Progenitor cell of endocrine pancreas (in vitro differentiated cells): ENCODE measurements at places on chromosomes 2 and 18.

DNA sequence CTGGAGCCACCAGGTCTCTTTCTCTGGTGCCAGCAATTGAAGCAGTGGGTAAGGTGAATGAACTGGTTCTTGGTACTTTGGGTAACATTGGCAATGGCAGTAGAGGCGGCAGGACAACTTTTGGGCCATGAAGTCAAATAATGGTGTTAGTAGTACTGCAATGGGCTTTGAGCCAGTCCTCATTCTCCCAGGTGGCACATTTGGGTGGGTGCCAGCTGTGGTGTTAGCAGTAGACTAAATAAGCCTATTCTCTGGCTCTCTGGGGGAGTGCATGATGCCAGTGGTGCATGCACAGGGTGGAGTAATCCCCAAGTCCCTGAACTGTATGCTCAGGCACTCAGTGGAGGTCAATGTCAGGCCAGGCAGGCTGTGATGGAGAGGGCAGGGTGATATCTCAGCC is 120.2 kb upstream of the LRRTM4 start:
- no peaks in the 10 kb centered on the region for H3K27me3 ChIP-seq
- no peak for DNase-seq
- H3K4me3 ChIP-seq = no peak overlapping the region
- no peaks in the 10 kb centered on the region for H3K36me3 ChIP-seq
- no peak overlapping the region for H3K27ac ChIP-seq

DNA sequence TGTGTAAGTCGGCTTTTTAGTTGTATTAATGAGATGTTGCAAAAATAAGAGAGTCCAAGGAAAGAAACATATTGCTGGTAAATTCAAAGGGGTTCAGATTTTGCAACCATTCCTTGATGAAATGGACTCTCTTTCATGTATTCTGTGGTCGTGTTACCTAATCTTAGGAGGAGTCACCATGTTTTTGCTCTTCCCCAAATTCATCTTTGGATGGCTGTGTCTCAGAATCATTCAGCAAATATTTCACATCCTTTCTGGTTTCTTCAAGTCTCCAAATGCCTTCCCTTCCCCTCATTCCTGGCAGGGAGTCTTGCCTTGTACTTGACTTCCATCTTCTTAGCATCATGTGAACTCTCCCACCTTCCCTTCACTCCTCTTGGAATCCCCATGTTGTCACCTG is 66.1 kb downstream of the PTPRM start:
- no peak overlapping the region for H3K4me3 ChIP-seq
- H3K36me3 ChIP-seq = no peaks in the 10 kb centered on the region
- H3K4me1 ChIP-seq = peaks cover 7% of the 10 kb centered on the region
- no peaks in the 10 kb centered on the region for H3K27me3 ChIP-seq
- H3K27ac ChIP-seq = no peak overlapping the region
- no peak for DNase-seq

GRCh38 chr2:64700133-64700809 is 46.6 kb upstream of the SERTAD2 start:
- H3K27ac ChIP-seq = no peak overlapping the region
- no peaks in the 10 kb centered on the region for H3K27me3 ChIP-seq
- DNase-seq = no peak
- peaks cover 20% of the 10 kb centered on the region for H3K4me1 ChIP-seq
- H3K36me3 ChIP-seq = no peaks in the 10 kb centered on the region

GRCh38 chr2:58070765-58071164 is 24.2 kb downstream of the VRK2 start:
- H3K4me1 ChIP-seq = no peaks in the 10 kb centered on the region
- no peaks in the 10 kb centered on the region for H3K27me3 ChIP-seq
- H3K36me3 ChIP-seq = peaks cover 12% of the 10 kb centered on the region
- H3K27ac ChIP-seq = no peak overlapping the region
- no peak for DNase-seq
- no peak overlapping the region for H3K4me3 ChIP-seq

- H3K4me3 ChIP-seq = no peak overlapping the region
- H3K27ac ChIP-seq = no peak overlapping the region
- peaks cover 30% of the 10 kb centered on the region for H3K4me1 ChIP-seq
- DNase-seq = no peak
- H3K27me3 ChIP-seq = no peaks in the 10 kb centered on the region
- no peaks in the 10 kb centered on the region for H3K36me3 ChIP-seq
Measured at GRCh38 chr2:69646714-69647113, 3.2 kb upstream of the AAK1 start.

DNA sequence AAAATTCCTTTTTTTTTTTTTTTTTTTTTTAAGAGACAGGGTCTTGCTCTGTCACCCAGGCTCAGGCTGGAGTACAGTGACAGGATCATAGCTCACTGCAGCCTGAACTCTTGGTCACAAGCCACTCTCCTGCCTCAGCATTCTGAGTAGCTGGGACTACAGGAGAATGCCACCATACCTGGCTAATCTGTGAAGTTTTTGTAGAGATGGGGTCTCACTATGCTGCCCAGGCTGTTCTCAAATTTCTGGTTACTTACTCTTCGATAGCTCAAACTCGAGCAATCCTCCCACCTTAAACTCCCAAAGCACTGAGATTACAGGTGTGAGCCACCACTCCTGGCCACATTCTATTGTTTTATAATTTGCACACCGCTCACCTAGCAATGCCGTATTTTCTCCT is 27.0 kb downstream of the RNF149 start:
- no peaks in the 10 kb centered on the region for H3K4me1 ChIP-seq
- peaks cover 28% of the 10 kb centered on the region for H3K36me3 ChIP-seq
- no peak overlapping the region for H3K4me3 ChIP-seq
- no peak for DNase-seq
- H3K27me3 ChIP-seq = no peaks in the 10 kb centered on the region
- H3K27ac ChIP-seq = peak overlapping the region; percentile 47

DNA sequence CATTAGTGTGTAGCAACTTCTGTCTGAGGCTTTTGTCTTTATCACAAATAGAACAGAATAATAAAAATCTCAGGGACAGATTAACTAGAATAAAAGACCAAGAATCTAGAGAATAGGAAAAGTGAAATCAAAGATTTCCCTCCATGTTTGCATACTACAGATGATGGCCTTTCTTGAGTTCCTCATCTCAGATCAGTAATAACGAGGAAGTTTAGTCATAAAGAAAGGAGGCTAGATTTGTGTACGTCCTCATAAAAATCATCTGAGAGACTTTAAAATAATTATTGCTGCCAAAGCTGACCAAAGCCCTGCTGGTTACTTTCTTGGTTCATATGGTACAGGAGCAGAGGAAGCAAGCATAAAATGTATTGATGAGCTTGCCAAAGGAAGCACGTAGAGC is 117.3 kb downstream of the MIB1 start:
- DNase-seq = no peak
- H3K27ac ChIP-seq = no peak overlapping the region
- peaks cover 29% of the 10 kb centered on the region for H3K36me3 ChIP-seq
- H3K4me1 ChIP-seq = no peaks in the 10 kb centered on the region

DNA sequence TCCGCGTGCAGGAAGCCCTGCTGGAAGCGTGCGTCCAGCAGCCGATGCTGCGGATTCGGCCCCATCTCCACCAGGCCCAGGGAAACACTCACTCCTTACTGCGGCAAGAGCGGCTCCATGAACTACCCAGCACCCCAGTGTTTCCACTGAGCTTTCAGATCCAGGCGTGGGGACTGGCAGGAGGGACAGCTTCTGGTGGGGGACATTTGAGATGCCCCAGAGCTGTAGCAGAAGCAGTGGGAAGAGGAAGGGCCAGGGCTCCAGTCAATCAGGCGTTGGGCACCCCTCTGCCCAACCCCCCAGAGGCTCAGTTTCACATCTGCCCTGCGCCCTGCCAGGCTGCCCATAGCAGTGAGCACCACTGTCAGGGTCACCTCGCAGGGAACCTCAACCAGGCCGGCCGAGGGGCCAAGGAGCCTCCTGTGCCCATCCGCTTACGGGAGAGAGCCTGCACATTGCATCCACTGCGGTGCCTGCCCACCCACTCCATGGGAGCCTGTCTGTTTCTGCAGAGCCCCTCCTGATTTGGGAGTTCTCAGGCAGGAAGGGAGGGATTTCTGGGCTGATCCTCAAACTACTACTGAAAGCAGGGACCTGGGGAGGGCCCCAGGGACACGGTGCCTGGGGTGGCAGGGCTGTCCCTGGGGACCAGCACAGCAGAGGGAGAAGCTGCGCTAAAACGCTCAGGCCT is 4.6 kb downstream of the AGXT start:
- no peak overlapping the region for H3K27ac ChIP-seq
- peaks cover 10% of the 10 kb centered on the region for H3K4me1 ChIP-seq
- no peak for DNase-seq
- H3K36me3 ChIP-seq = no peaks in the 10 kb centered on the region

GRCh38 chr2:68709421-68709911 is 25.1 kb upstream of the ARHGAP25 start:
- no peak overlapping the region for H3K4me3 ChIP-seq
- no peak for DNase-seq
- H3K36me3 ChIP-seq = no peaks in the 10 kb centered on the region

DNA sequence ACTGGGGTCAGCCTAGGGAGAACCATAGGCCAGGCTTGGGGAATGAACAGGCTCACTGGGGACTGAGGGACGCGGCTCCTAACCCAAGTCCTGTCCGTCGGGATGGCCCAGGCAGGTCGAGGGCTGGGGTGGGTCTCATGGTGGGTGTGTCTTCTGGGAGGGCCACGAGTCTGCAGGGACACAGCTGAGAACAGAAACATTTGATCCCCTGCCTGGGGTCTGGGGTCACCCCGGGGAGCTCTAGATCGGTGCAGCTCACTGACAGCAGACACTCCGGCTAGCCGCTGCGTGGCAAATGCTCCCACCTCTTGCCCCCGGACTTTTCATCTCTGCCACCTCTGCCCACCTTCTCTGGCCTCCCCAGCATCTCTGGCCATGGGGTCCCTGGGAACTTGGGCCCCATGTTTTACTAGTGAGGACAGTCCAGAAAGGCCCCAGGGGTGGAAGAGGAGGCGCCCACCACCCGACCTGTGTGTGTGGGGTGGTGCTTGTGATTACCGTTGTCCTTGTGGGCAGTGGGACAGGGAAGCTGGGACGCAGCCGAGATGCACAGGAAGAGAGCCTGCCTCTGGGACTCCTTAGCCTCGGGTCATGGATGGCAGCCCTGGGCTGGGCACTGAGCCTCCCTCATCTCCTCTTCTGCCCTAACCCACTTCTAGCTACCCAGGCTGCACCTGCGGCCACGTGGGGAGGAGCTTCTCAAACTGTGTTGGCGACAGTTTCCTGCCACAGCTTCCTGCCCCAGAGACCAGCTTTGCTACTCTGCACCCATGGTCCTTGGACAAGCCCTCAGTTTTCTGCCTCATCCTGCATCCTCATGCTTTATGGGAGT is 4.9 kb downstream of the ZAP70 start:
- H3K27me3 ChIP-seq = no peaks in the 10 kb centered on the region
- no peak overlapping the region for H3K4me3 ChIP-seq
- H3K27ac ChIP-seq = peak overlapping the region; percentile 59
- DNase-seq = no peak

GRCh38 chr2:218853766-218854165 is 5.8 kb upstream of the WNT6 start:
- no peaks in the 10 kb centered on the region for H3K36me3 ChIP-seq
- no peak overlapping the region for H3K27ac ChIP-seq
- no peaks in the 10 kb centered on the region for H3K4me1 ChIP-seq
- H3K4me3 ChIP-seq = no peak overlapping the region
- DNase-seq = no peak

DNA sequence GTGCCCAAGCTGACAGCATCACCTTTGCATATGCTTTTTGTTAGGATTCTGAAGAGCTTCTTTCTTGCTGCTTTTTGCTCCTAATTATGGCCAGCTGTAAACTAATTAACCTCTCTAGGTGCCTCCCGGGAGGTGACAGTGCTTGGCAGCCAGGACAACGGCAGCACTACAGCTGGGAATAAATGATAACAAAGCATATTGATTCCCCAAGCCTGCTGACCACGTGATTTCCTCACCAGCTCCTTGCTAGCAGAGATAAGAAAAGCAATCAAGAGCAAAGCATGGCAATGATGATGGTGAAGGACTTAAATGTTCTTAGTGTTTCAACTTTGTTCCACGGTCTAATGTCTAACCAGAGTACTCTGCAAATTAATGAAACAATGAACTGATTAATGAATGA is 1074.4 kb upstream of the GYPC start:
- peak overlapping the region; percentile 24 for H3K27ac ChIP-seq
- peak overlapping the region; percentile 27 for H3K4me3 ChIP-seq
- H3K36me3 ChIP-seq = no peaks in the 10 kb centered on the region
- peaks cover 16% of the 10 kb centered on the region for H3K4me1 ChIP-seq
- no peaks in the 10 kb centered on the region for H3K27me3 ChIP-seq
- DNase-seq = peak; percentile 10

GRCh38 chr2:181364492-181365170 is 92.6 kb upstream of the ITGA4 start:
- H3K4me1 ChIP-seq = no peaks in the 10 kb centered on the region
- no peaks in the 10 kb centered on the region for H3K36me3 ChIP-seq
- H3K27ac ChIP-seq = no peak overlapping the region
- H3K27me3 ChIP-seq = no peaks in the 10 kb centered on the region
- H3K4me3 ChIP-seq = no peak overlapping the region

DNA sequence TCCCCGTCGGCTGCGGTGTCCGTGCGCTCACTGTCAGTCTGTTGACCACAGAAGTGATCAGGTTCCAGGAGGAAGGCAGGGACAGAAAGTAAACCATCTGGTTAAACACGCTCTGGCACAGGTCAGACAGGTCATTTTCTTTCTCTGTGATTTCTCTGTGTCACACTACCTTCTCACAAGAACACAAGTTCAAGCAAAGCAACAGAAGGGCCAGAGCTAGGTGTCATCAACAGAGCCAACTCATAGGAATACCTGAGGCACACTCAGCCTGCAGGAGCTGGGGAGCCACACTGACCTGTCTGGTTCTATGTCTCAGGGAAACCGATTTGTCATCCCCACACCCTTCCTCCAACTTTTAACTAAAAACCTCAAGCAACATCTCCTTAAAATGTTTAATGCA is 115.1 kb upstream of the ZBTB14 start:
- H3K27ac ChIP-seq = peak overlapping the region; percentile 60
- H3K27me3 ChIP-seq = no peaks in the 10 kb centered on the region
- no peak overlapping the region for H3K4me3 ChIP-seq
- peaks cover 5% of the 10 kb centered on the region for H3K36me3 ChIP-seq
- DNase-seq = no peak

DNA sequence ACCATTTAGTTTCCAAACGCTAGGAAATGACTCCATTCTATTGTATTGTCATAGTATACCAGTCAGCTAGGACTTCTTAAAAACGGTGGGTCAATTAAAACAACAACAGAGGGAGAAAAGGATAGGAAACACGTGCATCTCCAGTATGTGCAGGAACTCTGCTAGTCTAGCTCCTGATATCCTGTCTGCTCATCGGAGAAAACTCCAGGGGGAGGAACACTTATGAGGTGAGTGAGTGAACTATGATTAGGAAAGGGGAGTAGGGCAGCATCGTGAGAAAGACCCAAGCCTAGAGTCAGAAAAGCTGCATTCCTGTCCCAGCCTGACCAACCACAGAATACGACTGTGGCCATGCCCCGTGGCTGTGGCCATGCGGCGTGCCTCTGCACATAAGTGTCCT is 34.2 kb downstream of the DTNB start:
- no peaks in the 10 kb centered on the region for H3K27me3 ChIP-seq
- H3K27ac ChIP-seq = no peak overlapping the region
- DNase-seq = no peak
- H3K4me1 ChIP-seq = no peaks in the 10 kb centered on the region
- peaks cover 16% of the 10 kb centered on the region for H3K36me3 ChIP-seq
